Activated CD8-positive, alpha-beta memory T cell treated with anti-CD3 and anti-CD28 coated beads for 1 hour (primary cell): ENCODE measurements at places on chromosomes 7 and 10.

GRCh38 chr10:17765602-17766001, 13.6 kb downstream of the TMEM236 start:
- no peak for DNase-seq

GRCh38 chr10:126663328-126663727, 7.2 kb downstream of the C10orf90 start:
- DNase-seq: no peak

- no peak for DNase-seq
Observed at GRCh38 chr7:130990178-130990832, 256.3 kb upstream of the KLF14 start.

DNA sequence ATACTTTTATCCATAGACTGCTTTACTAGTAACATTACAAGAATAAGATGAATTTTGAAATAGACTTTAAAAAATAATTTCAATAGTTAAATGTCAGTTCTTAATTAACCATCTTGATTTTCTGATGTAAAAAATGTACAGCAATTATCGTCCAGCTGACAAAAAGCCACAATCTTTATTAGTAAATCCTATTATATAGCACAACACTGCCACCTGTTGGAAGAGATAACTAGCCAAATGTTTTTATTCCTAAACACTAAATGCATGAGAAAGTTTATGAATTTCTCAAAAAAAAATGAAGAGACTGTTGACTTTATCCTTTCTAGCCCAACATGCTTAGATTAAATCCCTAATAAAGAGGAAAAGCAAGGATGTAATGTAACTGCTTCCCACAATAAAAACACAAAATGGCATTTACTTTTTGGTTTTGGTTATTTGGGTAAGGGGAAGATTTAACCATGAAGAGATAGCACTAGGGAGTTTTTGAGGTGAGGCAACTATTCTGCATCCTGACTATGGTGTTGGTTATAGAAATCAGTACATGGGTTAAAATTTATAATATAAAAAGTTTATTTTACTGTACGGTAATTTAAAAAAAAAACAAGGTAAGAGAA, 8.0 kb downstream of the COA1 start:
- DNase-seq: no peak

DNA sequence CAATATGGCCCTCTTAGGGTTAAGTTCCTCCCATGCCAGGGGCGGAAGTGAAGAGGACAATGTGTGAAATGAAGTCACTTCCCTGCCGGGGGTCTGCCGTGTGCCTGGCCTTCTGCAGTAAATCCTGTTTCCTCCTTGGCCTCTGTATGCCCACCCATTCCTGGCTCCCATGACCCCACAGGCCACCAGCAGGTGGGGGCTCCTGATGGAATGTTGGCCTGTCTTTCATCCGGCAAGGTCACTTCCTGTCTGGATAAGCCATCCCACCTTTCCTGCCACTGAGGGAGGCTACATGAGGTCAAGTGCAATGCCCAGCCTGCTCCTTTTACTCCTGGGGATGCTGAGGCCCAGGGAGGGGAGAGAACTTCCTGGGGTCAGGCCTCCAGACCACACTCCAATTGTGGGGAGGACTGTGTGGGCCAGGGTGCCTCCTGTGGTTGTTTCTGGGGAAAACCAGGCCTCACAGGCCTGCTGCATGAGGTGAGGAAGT, 22.3 kb downstream of the PALD1 start:
- DNase-seq: no peak

DNA sequence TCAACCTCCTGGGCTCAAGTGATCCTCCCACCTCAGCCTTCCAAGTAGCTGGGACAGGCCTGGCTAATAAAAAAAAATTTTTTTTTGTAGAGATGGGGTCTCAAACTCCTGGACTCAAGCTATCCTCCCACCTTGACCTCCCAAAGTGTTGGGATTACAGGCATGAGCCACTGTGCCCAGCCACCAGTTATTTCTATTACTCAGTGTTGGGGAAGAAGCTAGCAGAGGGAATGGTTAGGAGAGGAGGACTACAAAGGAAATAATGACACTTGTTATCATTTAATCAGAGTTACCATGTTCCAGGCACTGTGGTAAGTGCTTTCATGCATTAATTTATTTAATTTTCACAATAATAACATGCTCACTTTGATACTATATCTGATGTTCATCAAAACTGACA, 17.6 kb upstream of the BTRC start:
- DNase-seq: no peak

- peak; percentile 49 for DNase-seq
Observed at GRCh38 chr7:151315038-151315655, 26.5 kb upstream of the NUB1 start.

- DNase-seq: no peak
Observed at GRCh38 chr7:140669352-140669751, 3.4 kb upstream of the ADCK2 start.

DNA sequence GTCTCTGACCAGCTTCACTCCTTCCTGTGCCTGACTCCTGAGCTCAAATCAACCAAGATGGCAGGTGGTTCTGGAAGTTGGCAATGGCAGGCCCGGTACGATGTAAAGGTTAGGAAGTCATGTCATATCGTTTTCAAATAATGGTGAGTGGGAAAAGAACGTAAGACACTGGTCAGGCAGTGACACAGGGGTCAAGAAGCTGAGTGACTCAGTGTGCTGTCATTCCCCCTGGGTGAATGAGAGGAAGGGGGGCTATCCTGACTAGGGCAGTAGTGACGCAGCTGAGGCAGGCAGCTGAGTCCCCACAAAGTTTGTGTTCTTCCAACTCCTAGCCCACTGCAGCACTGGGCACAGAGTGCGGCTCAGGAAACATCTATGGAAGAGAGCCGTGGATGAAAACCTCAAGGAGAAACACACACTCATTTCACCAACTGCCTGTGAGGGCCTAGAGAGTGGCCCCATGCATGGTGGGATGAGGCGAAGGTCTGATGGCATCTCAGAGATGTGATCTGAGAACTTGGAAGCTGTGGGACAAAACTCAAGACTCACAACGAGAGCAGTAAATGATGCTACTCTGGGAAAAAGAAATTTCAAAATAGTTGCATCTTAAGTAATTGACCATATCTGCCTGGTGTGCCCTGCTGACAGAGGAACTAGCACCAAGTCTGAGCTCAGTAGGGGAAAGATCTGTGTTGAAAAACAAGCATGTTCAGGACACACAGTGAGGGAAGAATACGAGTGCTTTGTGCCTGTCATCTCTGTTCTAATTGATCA, 23.2 kb downstream of the CREB3L2 start:
- DNase-seq: no peak

DNA sequence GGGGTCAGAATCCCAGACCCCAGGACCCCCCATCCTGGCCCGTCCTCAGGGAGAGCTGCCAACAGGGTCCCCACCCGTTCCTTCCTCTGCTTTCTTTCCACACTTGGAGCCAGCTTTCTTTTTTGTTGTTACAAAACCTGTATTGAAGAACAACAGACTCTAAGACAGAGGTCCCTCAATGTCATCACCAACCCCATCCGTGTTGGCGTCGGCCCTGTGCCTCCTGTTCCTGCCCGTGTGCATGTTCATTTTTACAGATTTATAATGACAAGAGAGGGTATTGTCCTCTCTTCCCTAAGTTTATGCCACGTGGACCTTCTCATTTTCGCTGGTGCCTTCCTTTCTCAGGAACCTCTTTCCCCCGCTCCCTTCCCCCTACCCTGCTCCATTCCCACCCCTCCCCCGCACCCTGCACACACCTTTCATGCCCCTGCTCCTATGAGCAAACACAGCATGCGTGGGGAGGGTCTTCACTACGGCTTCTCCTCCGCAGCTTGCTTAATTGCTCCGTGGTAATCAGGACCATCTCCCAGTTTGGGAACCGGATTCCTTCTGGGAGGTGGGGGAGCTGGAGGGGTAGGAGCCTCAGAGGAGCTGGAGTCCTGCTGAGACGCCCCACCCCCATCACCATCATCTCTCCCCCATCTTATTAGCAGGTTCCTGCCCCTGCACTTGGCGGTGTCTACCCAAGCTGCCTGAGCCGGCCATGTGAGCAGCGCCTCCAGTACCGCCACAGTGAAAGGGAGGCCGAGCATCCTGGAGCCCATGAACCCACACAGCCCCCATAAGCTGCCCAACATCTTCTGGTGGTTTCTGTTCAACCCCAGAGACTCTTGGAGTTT, 88.0 kb upstream of the INSIG1 start:
- no peak for DNase-seq

- DNase-seq: no peak
Observed at GRCh38 chr10:98567391-98568133, 120.8 kb upstream of the HPS1 start.

DNA sequence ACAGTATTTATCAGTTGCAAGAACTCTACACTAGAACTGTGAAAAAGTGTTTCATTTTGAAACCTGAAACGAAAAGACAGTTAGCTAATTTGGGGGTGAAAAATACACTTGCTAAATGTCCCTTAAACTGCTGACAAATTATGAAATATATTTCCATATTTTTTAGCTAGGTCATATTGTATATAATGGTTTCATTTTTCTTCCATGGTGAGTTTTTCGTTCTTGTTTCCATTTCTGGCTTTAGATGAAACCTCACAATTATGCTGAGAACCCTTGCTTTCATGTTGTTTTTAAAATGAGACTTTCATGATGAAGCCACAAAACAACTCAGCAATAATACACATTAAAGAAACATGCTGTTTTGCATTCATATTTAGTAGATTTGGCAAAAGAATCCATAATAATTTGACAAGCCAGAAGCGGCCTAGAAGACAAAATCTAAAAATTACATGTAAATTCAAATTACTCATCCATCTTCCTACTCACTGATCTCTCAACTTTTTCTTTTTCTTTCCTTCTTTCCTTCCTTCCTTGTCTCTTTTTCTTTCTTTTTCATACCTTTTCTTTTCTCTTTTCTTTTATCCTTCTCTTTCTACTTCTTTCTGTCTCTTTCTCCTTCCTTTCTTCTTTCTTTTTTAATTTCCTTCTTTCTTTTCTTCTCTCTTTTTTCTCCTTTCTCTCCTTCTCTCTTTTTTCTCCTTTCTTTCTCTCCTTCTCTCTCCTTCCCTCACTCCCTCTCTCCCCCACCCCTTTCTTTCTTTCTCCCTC, 46.5 kb upstream of the ITGB8 start:
- no peak for DNase-seq

GRCh38 chr10:119413093-119413453, 129.4 kb downstream of the RGS10 start:
- DNase-seq: no peak

DNA sequence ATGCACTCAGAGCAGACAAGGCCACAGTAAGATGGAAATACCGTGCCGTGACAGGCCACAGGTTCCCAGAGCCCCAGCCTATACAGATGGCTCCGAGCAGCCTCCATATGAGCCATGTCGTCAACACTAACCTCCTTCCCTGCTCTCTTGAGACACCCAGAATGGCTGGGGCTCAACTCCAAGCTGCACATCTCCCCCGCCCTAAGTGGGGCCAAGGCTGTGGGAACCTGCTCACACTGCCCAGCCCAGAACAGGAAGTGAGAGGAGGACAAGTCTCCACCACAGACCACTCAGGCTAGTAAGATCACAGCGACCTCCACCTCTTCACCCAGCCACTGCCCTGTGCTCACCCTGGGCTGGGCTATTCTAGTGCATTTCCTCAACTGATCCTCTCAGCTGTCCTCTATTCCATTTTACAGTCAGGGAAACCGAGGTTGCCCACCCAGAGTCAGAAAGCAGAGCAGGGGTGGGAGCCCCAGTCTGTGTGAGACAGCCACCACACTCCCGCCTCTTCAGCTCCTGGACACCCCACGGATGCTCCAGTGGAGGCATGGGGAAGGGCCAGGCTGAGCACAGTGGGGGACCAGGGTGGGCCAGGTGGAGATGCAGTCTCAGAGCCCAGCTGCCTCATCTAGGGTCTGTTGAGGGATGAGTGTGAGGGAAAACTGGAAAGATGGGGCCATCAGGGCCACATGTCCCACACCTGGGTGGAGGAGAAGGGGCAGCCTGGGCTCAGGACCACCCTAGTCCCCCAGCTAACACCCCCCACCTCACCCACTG, 11.6 kb downstream of the GRID1 start:
- no peak for DNase-seq

DNA sequence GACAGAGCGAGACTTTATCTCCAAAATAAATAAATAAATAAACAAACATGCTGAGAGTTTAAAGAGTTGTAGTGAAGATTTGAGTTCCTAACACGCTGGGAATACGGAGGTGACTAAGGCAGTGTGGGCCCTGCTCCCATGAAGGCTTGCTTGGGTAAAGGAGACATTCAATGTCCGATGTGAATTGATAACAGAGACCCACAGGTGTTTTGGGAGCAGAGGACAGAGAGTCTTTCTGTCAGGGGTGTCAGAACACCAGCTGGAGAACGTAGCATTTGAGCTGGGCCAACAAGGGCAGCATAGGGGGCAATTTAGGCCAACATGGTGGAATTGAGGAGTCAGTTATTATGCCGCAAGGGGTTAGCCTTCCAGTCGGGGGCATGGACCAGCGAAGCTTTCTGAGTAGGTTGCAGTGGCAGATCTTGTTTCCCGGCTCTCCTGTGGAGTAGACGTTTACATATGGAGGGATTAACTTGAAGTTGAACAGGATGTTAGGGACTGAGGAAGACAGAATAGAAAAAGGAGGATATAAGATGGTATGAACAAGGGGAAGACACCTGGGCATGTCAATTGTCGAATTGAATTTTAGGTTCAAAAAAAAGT, 5.6 kb downstream of the PROSER2 start:
- DNase-seq: no peak

- no peak for DNase-seq
Observed at GRCh38 chr10:24255115-24255880, 46.4 kb downstream of the KIAA1217 start.

GRCh38 chr7:31892099-31892829, 177.9 kb downstream of the PDE1C start:
- no peak for DNase-seq

DNA sequence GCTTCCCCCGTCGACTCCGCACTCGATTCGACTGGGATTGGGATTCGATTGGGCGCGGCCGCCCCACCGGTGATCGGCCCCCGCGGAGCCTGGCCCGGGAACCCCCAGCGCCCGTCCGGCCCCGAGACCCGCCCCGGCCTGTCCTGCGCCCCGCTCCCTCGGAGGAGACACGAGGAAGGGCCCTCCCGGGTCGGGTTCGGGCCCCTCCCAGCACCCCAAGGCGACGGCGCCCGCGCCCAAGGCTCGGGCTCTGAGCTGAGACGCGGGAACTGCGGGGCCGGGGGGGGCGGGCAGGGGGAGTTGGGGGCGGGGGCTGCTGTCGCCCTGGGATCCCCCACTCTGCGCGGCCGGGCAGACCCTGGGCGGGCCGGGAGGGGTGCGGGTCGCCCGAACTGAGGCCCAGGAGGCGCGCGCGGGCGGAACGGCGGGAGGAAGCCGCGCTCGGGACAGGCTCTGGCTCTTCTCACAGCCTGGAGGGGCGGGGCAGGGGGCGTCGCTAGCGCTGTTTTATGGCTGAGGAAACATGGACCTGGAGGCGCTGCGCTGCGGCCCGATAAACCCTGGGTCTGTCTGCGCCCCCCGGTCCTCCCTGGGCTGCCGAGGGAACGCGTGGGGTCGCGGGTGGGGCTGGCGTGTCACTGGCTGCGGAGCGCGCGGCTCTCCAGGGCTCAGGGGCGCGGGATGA, 1.7 kb upstream of the NKX6-2 start:
- DNase-seq: no peak

DNA sequence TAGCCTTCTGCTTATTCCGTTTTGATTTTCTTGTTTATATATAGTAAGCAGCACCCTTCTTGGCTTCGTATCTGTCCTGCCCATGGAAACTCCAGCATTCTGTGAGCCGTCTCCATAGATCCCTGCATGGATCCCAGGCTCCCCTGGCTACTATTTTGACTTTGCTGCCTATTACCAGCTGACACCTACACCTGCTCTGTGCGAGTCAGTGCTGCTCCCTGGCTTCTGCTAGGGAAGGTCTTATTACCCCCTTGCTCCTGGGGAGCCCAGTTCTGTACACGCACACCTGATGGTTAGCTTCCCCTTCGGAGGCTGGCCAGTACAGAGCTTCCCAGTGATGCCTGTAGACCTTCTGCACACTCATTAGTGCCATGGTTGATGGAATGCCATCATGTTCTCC, 35.4 kb downstream of the NACAD start:
- DNase-seq: no peak

- no peak for DNase-seq
Observed at GRCh38 chr10:78568620-78569019, 500.1 kb upstream of the ZMIZ1 start.
